Germinal center (tissue), 1 donor: ENCODE measurements at places on chromosomes 2 and 18.

GRCh38 chr2:1846046-1847015 is 102.0 kb upstream of the PXDN start:
- no peak for DNase-seq

DNA sequence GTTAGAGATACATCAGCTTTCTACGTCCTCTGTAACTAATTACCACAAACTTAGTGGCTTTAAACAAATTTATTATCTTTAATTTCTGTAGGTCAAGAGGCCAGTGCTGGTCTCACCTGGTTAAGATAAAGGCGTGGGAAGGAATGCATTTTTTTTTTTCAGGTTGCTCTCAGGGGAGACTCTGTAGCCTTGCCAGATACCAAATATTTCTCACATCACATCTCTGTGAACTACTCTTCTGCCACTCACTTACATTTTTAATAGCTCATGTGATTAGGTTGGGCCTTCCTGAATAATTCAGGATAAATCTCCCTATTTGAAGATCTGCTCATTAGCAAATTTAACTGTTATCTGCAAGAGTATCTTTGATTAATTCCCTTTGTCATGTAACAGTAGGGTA is 214.6 kb downstream of the CBLN2 start:
- no peak for DNase-seq

DNA sequence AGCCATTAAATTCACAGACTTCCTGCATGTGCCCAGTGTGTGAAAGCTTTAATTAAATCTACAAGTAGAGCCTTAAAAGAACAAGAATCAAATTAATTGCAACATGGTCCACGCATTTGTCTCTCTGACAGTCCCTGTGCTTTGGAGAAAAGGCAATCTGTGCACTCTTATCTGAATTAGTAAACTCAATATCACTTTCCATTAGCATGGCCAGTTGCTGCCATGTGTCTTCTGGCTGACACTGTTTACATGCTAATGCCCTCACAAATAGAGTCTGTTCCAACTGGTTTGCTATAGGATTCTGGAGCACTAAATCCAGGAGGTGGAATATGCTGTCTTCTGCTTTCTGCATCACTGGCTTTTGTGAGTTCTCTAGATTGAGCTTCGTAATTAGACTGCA is 434.5 kb upstream of the RAB12 start:
- no peak for DNase-seq

GRCh38 chr2:120910956-120911951 is 175.6 kb downstream of the GLI2 start:
- no peak for DNase-seq

DNA sequence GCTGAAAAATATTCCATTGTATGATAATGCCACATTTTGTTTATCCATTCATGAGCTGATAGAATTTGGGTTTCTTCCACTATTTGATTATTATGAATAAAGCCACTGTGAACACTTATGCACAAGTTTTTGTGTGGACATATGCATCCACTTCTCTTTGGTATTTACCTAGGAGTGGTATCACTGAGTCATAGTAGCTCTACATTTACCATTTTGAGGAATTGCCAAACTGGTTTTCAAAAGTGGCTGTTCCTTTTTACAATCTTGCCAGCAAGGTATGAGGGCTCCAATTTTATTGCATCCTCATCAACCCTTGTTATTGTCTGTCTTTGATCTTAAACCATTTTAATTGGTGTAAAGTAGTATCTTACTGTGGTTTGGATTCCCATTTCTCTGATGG is 13.3 kb upstream of the EHBP1 start:
- no peak for DNase-seq
